ENCODE measurements at places on chromosomes 2 and 18.

GRCh38 chr18:23532848-23533247 lies 29.5 kb downstream of the RMC1 start:
- no peak for DNase-seq

GRCh38 chr2:22037274-22037673 lies 913.5 kb downstream of the TDRD15 start:
- DNase-seq = peak; percentile 59

- DNase-seq = no peak
Measured at GRCh38 chr2:118709786-118710185, 137.7 kb downstream of the EN1 start.

DNA sequence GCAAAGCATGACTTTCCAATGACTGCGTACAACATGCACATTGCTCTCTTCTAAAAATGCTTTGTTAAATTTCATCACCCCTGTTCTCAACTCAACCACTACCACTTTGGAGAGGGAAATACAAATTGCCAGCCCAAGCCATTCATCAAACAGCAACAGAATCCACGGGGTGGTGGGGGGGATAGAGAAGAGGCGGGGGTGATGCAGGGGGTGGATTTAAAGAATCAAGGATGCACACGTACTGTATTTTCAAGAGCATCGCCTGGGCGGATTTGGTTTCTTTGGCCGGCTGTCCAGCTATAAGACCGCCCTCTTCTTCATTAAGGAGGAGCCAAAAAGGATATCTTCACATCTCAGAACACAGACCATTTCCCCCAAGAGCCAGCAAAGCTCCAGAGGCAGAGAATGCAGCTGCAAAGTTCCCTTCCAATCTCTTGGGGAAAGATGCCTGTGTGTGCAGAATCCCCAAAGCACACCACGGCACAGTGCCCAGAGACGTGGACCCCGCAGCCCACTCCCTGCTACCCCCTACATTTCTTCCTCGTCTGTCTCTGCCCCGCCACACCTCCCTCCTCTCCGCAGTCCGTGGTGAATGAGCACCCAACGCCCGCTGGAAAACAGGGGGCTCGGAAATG lies 977 bp downstream of the SLC8A1 start:
- no peak for DNase-seq

GRCh38 chr2:71393216-71393615 lies 60.1 kb upstream of the DYSF start:
- DNase-seq = no peak

GRCh38 chr2:191474464-191474863 lies 203.5 kb upstream of the NABP1 start:
- no peak for DNase-seq

GRCh38 chr18:56517196-56517595 lies 121.2 kb downstream of the TXNL1 start:
- DNase-seq = no peak

- no peak for DNase-seq
Measured at GRCh38 chr2:236200378-236200777, 32.2 kb upstream of the GBX2 start.

DNA sequence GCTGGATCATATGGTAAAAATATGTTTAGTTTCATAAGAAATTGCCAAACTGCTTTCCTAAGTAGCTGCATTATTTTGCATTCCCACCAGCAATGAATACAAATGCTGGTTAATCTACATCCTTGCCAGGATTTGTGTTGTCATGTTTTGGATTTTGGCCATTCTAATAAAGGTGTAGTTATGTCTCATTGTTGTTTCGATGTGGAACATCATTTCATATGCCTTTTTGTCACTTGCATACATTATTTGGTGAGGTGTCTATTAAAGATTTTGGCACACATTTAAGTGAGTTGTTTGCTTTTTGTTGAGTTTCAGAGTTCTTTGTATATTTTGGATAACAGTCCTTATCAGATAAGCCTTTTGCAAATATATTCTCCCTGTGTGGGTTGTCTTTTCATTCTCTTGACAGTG lies 299.2 kb upstream of the TFPI start:
- no peak for DNase-seq

DNA sequence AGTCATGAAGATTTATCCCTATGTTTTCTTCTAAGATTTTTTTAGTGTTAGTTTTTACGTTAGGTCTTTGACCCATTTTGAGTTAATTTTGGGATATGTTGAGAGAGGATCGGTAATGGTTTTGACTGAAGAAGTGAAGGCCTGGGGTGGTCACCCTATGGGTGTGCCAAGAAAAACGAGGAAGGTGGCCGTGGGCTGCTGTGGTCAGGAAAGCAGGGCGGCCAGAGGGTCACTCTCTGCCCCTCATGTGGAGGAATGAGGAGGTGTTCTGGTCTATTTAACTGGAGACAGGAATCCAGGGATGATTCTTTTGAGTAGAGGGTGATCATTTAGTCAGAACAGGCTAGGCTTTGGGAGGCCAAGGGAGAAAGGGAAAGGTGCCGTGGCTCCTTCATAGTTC lies 50.7 kb downstream of the MYO7B start:
- no peak for DNase-seq

DNA sequence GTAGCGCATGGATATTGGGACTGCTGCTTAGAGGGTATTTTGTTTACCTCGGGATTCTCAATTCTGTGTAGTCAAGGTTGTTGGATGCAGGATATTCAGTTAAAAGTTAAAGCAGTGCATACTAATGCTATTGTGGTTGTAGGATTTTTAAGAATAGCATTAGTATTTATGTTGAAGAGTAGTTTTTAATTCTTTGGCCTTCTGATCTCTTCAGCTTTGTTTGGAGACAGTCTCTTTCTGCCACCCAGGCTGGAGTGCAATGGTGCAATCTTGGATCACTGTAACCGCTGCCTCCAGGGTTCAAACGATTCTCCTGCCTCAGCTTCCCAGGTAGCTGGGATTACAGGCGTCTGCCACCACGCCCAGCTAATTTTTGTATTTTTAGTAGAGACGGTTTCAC lies 1.5 kb downstream of the RHBDD1 start:
- DNase-seq = no peak

- no peak for DNase-seq
Measured at GRCh38 chr18:22865354-22866116, 67.6 kb upstream of the RBBP8 start.

- DNase-seq = no peak
Measured at GRCh38 chr18:38971881-38972280, 1406.3 kb upstream of the CELF4 start.

GRCh38 chr2:227653419-227653818 lies 13.2 kb upstream of the SCYGR5 start:
- no peak for DNase-seq

GRCh38 chr18:27428120-27428519 lies 243.0 kb upstream of the CHST9 start:
- DNase-seq = no peak

DNA sequence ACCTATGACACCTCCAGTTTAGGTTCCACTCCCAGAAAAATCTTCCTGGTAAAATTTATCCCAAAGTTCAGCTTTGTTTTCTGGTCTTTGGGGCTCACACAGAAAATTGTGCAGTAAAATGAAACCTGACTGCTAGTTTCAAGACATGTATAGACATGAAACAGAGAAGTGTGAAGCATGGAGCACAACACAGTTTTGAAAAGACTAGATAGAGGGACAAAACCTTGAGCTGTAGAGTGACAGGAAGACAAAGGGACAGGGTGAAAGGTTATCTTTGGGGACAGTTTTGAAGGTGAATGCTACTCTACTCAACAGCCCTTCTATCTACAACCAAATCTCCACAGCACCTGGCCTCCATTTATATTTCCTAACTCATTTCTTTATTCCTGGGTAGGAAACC lies 352.6 kb downstream of the RBM43 start:
- DNase-seq = no peak

DNA sequence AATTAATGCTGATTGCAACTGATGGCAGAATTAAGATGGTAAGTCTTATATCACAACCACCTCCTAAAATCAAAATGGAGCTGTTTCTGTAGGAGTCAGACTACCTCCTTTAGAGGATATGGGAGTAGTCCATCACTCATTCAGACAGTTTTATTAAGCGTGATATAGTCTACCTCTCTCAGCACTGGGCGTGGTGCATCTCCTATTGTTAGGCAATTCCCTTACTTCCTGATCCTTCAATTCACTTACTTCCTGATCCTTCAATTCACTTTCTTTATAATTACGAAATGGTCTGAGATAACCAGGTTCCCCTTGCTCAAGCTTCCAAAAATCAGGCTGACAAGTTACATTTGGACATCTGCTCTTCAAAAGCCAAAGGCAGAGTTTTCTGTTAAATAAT lies 31.9 kb downstream of the ATP8B1 start:
- DNase-seq = no peak

GRCh38 chr2:120550282-120550681 lies 185.4 kb upstream of the GLI2 start:
- no peak for DNase-seq

DNA sequence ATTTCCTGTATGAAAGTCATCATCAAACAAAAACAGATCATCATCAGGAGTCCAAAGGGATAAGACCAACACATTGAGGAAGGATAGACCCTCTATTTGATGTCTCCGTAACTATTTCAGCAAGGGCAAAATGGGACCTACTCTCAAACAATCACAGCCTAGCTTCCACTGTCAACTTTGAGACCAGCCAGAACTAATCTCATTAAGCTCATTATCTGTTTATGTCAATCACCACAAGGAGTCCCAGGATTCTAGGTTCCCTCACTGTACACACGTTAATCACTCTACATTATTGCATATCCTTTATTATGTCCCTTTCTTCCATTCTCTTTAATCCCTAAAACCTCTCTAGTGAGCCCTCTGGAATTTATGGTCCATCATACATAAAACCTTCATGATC lies 370.3 kb upstream of the LINC00305 start:
- no peak for DNase-seq

GRCh38 chr2:229832510-229832898 lies 89.3 kb downstream of the TRIP12 start:
- DNase-seq = no peak

DNA sequence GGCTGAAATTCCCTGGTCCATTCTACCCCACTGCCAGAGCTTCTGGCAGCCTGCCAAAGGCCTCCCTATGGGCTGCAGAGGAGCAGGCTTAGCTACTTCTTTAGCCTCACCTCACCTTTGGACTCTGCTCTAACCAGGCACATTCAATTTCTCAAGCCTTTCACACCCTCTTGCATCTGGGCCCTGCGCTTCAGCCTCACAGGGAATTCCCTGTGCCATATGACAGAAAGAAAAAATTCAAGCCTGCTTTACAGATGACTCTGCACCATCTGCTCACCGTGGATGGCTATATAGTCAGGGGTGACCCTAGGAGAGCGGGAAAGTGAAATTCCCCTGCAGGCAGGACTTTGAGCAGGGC lies 62.5 kb downstream of the REEP1 start:
- DNase-seq = no peak

GRCh38 chr2:39640107-39640506 lies 25.6 kb upstream of the TMEM178A start:
- no peak for DNase-seq

- no peak for DNase-seq
Measured at GRCh38 chr2:40346535-40347354, 105.1 kb downstream of the SLC8A1 start.

DNA sequence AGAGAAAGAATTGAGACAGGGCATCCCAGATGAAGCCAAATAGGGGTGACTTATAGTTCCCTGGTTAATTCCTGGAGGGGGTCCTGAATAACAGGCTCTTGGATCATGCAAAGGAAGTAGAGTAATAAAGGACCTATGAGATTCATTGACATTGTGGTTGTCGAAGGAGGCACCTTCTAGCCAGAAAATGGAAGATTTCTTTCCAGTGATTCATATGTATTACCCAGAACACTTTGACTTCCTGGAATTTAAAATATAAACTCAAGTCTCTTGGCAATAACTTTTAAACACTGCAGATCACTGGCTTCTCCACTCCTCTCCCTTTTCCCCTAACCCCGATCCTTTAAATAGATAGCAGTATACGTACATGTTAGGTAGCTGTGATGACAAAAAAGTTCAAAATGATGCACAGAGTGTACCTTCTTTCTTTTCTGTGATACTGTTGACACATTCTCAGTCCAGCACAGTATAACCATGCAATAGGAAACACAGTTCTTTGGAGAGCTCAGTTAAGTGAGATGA lies 211.8 kb downstream of the LTBP1 start:
- DNase-seq = no peak

DNA sequence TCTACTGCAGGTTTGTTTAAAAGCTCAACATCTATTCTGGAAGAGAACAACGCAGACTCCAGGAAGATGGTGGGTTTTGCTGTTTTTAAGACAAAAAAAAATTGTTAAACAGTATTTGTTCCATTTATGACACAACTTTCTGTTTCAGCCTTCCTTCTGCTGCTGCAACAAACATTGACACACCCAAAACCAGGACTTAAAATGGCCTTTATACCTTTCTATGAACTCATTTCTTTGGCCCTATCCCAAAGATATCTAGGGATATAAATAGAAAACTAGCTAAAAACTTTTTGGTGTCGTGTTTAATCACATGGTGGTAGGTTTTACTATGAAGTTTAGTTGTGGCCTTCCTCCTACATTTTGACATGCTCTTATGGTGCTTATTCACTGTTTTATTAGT lies 964 bp upstream of the GALNT3 start:
- DNase-seq = no peak

DNA sequence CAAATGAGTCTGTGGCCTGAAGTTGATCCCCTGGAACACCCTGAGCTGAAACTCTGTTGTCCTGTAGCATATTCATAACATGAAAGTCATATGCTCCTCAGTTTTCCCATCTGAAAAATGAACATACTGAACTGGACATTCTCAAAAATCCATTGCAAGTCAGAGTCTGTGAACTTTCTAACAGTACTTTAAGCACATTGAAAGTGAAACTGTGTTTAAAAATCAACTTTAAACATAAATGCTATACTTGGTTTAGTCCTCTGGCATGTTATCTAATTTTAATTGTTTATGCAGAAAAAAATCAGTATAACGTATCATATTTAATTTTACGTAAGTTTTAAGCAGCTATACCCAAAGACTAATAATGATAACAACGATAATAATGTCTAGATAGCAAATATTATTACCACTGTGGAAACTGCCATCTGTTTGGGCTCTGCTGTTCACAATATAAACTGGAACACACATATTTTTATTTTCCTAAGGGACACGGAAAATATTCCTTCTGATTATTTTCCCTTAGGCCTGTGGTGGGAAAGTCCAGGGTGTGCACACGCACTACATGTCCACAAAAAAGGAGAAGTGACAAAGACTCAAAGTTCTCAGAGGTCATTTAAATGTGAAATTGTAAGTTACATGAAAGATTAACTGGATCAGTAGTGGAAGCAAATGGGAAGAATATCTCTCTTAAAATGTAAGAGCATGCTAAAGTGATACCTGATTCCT lies 56.1 kb upstream of the TTN start:
- DNase-seq = no peak

- DNase-seq = no peak
Measured at GRCh38 chr2:203909261-203909967, 27.1 kb upstream of the ICOS start.

GRCh38 chr2:45978302-45978859 lies 318.8 kb upstream of the EPAS1 start:
- no peak for DNase-seq

- DNase-seq = no peak
Measured at GRCh38 chr2:161788175-161788574, 164.0 kb downstream of the SLC4A10 start.

DNA sequence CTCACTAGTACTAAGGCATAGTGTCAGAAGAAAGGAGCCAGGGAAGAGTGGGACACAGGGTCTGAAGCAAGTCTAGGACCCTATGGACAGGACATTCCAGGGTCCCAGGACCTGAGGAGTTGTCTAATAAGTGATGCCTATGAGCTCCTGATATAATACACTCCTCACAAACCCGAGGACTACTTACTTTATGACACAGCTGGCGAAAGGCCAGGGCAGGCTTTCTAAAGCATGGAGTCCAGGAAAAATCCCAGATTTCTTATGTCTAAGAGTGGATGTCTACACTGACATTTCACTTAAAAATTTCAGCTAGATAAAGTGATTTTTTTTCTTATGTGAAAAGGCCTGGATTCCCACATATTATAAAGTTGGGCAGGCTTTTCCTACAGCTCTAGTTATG lies 502.2 kb upstream of the SETBP1 start:
- DNase-seq = no peak
